ENCODE measurements at places on chromosomes 5 and 9.

- DNase-seq = no peak
Observed at GRCh38 chr5:6202149-6202967, 176.0 kb downstream of the MED10 start.

DNA sequence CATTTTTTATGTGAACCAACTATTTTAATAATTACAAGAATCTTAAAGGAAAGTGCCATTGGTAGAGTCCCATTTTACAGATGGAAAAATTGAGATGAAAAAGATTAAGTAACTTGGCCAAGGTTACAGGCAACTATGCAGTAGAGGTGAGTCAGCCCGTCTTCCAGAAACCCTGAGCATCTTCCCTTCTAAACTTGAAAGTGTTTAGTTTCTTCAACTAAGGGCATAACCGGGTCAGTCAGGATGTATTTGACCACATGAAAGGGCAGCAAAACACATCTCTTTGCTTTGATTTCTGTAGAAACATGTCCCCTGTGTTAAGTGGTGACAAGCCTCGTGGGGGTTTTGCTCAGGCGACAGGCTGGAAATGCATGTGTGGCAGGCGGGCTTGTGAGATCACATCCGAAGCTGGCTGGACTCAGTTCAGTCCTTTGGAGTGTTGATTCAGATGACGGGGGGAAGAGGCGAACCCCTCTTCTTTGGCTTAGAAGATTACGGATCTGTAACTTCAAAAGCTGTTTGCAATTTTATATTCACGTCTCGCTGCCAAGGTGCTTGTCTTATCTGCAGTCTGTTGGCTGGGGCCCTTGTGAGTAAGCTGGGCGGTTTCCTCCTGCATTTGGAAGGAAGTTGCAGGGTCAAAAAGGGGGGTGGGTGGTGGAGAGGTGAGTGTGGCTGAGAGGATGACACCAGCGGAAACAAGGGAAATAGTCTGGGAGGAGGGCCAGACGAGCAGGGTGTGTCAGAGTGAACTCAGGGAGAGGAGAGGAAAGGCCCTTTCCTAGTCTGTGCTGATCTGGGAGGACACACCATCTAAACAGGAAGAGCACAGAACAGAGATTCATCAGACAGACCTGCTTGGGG is 78.9 kb upstream of the RPS23 start:
- DNase-seq = peak; percentile 73

DNA sequence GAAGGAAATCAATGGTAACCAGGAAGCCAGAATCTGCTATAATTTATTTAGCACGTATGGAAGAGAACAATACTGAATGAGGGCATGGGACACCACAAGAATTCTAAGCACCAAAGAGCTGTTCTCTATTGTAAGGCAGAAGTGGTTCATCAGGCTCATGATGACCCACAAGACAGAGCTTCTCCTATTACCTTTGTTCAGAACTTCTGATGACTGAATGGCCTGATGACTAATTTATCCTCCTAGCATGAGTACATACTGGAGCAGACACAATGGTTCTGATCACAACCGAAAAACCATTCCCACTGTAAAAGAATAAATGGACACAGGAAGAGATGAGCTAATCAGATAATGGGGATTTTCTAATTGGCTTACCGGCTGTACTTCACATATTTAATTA is 329.8 kb upstream of the PDE4D start:
- no peak for DNase-seq

- DNase-seq = no peak
Observed at GRCh38 chr5:24177821-24178220, 467.0 kb downstream of the CDH10 start.

DNA sequence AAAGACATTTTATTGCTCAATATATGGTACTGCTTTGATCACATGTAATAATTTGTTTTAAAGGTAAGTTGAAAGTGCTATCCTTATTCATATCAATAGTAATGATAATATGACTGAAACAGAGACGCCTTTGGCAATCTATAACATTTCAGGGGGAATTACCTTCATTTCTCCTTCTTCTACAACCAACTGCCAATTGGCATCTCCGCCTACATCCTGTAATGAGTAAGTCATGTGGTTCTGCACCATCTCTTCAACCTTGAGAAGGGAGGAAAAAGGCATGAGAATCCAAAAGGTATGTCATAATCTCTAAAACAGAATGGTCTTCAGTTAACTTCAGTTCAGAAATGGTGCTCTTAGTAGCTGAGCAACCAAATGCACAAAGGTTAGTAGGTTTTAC is 52.4 kb downstream of the HMGCR start:
- no peak for DNase-seq

- DNase-seq = no peak
Observed at GRCh38 chr9:108322326-108323098, 533.3 kb downstream of the ACTL7B start.

DNA sequence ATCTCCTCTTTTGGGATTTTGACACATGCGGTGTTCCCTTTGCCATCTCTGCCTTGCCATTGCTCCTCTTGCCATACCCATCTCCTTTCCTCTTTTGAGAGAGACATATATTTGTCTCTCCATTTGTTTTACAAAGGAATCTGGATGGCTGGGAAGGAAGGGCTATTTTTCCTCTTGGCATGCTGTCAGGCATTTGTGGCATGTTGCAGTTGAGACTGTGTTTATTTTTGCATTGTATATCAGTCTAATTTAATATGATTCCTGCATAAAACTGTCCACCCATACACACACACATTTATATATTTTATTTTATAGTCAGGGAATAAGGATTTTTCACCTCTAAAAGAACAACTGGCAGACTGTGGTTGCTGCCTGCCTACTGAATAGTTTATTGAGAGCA is 1105.8 kb upstream of the SEMA6A start:
- DNase-seq = no peak

DNA sequence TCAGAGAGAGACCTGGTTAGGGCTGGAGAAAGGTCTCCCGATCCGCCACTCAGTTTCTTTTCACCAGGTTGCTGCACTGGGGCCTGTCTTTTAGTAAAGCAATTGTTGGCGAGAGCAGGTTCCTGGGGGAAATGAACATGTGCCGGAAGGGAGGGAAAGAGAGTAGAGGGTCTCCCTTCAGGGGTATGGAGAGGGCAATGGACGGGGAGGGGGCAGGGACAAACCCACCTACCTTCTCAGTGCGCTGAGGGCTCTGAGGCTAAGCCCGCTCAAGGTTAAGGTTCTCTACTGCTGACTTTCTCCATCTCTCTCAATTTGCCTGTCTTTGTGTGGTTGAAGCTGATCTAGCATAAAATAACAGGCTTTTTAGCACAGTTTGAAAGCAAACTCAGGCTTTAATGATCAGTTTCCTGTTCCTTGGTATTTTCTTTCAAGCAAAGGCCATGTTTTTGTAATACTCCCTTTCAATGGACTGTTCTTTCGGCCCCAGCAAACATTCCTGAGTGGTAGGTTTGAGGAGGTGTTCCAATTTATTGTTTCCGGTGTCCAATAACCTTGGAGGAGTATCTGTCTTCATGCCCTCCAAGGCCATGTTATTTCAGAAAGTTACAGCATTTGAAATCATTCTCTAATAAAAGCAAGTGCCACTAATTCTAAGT is 25.5 kb upstream of the TRAF1 start:
- no peak for DNase-seq

GRCh38 chr9:130399768-130400167 is 45.0 kb upstream of the ASS1 start:
- no peak for DNase-seq

Data from SW 1271 (cell line).